ENCODE measurements at places on chromosomes 2 and 18.

GRCh38 chr2:126616606-126617069, 39.3 kb upstream of the GYPC start:
- DNase-seq: no peak

DNA sequence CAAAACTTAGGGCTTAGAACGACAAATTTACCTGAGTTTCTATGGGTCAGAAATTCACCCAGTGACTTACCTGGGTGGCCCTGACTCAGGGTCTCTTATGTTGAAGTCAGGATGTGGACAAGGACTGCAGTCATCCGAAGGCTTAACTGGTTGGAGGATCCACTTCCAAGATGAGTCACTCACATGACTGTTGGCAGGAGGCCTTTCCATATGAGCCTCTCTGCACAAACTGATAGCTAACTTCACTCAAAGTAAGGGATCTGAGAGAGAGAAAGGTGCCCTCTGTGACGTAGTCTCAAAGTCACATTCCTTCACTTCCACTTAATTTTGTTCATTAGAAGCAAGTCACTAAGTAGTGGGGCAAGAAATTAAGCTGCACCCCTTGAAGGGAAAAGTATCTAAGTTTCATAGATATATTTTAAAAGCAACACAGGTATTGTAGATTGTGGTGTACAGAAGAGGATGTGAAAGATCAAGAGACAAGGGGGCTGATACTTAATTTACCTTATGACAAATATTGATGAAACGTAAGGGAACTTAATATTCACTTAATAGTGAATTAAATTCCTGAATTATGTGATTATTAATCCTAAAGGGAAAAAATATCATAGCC, 48.4 kb downstream of the TANK start:
- no peak for DNase-seq

DNA sequence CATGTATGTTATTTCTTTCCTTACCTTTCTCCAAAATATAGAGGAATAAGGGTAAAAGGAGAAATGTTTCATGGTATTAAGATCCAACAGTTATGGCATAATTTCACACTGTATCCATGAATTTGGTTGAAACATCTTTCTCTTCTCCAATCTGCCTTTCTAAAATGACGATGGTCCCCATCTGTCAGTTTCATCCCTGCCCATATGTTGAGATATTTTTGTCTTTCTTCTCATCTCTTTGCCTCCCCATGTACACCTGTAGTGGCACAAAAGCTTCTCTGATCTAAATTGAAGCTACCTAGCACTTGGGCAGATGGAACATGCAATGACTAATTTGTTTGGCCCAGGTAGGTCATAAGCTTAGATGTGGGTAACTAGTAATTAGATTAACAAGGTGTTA, 90.7 kb upstream of the LRRTM1 start:
- no peak for DNase-seq

- DNase-seq: no peak
These were observed 62.1 kb upstream of the SLC16A14 start for GRCh38 chr2:230130668-230131364.

DNA sequence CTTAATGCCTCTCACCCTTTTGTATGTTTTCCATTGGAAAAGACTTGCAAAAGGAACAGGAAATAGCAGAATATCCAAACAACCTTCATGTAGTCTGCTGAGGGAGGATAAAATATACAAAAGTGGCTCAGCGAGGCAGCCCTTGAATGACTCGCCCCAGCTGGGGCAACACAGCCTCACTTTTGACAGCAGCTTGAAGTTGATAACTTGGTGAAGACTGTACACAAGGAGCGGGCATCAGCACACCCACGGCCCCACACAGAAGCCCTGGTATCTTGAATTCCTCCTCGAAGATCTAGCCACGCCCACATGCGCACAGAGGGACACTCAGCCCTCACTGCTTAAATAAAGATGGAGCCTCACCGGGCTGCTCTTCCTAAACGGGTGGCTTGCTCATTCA, 161.0 kb downstream of the IRS1 start:
- no peak for DNase-seq

DNA sequence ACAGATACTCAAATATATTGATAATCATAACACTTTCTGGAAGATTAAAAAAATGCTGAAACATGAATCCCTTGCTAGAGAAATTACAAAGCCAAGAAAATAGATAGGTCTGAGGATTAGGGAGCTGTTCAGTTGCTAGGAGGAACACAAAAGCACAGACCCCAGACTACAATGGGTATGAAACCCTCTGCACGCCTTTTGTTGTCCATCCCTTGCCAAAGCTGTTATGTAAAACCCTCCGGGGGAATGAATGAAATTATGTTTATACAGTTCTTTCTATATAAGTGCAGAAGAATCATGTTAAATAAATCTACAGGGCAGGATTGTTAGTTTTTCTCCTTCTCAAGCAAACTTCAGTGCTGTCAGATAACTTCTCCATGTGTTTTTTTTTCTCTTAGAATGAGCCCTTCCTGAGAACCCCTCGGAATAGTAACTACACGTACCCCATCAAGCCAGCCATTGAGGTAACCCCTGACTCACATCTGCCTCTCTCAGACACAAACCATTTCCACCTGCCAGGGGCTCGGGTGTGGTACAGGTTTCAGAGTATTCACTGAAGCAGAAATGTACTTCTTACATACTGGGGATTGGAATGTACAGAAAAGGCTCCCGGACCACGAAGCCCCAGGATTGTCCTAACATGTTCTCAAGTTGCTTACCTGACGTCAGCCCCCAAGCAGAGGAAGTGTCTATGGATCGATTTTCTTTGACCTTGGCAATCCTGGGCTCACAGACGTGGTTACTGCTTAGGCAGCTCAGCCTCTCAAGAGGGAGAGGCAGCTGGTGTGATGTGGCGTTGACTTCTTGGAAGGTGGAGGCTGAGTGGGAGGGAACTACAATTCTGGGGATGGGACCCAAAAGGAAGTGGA, 118.0 kb downstream of the PLB1 start:
- no peak for DNase-seq

GRCh38 chr2:159571540-159572260, 44.6 kb downstream of the BAZ2B start:
- DNase-seq: no peak

DNA sequence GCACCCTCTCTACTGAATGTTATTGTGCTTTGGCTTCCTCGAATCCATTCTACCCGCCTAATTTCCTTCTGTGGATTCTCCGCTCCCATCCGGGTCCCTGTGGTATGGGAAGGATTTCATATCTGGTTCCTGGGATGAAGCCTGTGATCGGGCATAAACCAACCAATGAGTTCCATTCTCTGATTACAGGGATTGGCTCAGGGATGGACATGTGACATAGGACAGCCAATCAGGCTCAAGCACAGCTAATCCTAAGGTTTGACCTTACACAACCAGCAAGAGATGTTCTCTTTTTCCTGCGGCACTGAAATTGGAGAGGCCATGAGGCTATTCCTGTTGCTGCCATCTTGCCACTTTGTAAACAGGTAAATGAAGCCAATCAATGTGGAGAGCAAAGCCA, 168.1 kb upstream of the SMAD2 start:
- DNase-seq: no peak

DNA sequence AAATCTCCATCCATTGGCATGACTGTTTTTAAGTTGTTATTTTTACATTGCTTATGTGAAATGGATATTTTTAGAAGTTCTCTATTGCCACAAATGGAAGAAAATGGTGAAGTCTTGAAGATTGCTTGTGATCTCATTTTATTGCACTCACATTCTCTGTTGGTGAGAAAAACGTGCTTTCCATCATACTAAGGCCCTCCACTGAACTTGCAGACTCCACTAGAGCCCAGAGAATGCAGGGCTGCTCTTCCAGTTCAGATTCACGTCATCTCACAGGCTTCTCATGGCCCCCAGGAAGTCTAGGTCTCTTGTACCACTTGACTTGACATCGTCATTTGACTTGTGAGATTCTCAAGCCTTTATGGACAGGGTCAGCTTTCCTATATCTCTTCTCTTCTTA, 254.8 kb upstream of the COPS8 start:
- no peak for DNase-seq

- DNase-seq: no peak
These were observed 21.0 kb upstream of the CABLES1 start for GRCh38 chr18:23114171-23114881.

GRCh38 chr2:68452158-68452900, 14.8 kb downstream of the FBXO48 start:
- no peak for DNase-seq

- no peak for DNase-seq
These were observed 56.5 kb downstream of the TET3 start for GRCh38 chr2:74041182-74041581.

GRCh38 chr18:11368020-11368419, 218.7 kb upstream of the PIEZO2 start:
- DNase-seq: no peak

Data from hypothalamus (tissue), 51 donors.